ENCODE measurements at places on chromosomes 5 and 9.

DNA sequence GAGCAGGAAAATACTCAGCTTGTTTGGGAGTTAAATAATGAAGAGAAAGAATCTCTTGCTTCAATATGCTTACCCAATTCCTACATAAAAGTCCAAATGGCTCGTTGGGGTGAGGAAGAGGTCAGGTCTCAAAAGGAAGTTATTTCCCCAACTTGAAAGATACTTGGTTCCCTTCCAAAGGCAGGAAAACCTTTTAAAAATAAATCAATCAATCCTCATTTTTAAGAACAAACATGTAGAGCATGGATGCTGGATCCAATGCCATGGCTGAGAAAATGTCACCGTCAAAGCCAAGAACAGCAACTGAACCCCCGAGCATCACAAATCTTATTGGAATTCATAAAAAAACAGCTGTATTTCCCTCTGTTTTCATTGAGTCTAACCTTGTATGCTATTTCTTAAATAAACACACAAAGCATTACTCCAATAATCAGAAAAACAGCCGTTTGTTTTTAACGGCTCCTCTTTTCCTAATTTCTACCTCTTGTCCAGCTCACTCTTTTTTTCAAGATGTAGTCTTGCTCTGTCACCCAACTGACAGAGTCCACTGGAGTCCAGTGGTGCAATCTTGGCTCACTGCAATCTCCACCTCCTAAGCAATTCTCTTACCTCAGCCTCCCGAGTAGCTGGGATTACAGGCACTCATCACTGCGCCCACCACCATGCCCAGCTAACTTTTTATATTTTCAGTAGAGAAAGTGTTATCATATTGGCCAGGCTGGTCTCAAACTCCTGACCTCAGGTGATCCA, 140.7 kb downstream of the GNA14 start:
- no peak for DNase-seq

DNA sequence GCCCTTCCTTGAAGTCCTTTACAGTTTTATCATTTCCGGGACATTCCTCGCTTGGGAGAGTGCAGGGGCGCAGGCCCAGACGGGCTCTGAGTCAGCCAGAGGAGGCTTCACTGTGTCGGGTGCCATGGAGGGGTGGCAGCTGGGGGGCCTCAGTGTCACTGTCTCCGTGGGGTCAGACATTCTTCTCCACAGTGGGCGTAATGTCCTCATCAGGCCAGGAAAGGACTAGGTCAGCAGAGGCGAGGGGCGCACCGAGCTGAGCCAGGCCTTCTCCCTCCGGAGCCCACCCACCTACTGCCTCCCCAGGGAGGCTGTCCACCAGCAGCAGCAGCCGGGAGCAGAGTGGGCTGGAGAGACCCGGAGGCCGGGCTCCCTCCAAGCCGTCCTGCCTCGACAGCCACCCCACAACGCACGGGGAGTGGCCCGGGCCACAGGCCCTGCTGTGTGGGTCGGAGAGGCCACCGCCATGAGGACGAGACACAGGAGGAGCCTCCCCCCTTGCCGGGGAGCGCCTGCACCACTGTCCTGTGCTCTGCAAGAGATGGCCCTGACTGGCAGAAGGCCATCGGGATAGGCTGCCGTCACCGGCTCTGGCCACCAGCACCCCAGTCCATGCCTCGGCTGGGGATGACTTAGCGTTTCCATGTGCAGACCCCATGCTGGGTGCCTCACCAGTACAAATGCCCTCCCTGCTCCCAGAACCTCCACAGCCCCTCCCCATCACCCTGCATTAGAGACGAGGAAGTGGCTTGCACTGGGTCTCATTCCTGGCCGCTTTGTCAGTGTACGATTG, 26.5 kb downstream of the SARDH start:
- no peak for DNase-seq

DNA sequence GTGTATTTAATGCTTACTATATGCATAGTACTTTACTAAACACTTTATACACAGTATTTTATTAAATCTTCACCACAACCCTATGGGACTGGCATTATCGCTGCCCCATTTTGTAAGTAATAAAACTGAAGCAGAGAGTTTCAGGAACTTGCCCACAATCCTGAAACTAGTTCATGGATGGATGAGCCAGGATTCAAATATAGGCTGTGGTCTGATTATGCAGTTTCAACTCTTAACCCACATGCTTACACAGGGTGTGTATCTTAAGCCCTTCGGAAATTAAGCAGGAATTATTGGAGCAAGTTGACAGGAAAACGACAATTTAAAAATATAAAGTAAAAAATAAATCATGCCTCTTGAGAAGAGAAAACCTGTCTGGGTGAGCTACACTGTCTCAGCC, 109.0 kb downstream of the ATP10B start:
- DNase-seq, result no peak

GRCh38 chr5:72252574-72253155, 67.4 kb downstream of the MRPS27 start:
- DNase-seq, result no peak

- no peak for DNase-seq
These were observed 143.5 kb upstream of the MRPS30 start for GRCh38 chr5:44665101-44665701.

GRCh38 chr5:66517351-66517750, 78.8 kb upstream of the MAST4 start:
- DNase-seq, result no peak

DNA sequence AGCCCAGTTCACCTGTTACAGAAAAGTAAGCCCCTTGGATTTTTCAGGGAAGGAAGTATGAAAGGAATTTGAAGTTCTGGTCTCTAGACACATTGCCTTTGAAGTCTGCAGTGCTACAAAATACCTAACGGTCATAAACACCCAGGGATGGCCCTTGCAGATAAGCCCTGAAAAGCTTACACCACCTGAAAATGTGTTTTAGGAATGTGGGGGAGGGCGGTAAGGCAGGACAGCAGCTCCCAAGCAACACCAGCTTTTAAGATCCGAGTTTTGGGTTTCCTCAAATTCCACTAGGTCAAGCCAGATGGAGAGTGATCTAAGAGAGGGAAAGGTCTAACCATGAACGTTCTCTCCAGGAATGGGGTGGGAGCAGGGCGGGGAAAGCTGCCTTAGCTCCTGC, 114.1 kb upstream of the PANK3 start:
- DNase-seq, result no peak

DNA sequence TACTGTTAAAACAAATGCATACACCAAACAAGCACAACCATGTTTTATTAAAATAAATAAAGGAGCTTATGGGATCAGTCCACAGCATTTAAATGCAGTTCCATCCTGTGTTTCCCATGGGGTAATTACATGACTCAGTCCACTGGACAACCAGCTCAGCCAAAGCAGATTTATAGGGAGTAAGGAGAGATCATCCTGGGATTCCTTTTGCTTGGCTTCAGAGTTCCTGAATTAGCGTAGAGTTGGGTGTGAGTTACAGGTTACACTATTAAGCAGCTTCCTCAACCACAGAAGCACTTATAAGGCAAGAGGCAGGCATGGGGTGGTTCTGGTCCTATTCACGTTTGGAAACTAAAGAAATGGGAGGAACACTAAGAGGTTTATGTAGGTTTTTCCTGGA, 381.1 kb upstream of the ACTBL2 start:
- peak; percentile 82 for DNase-seq

- DNase-seq, result peak; percentile 41
These were observed 77.7 kb downstream of the HOMER1 start for GRCh38 chr5:79436224-79436623.

- DNase-seq, result peak; percentile 28
These were observed 139.8 kb upstream of the SLC30A5 start for GRCh38 chr5:68953875-68954617.

DNA sequence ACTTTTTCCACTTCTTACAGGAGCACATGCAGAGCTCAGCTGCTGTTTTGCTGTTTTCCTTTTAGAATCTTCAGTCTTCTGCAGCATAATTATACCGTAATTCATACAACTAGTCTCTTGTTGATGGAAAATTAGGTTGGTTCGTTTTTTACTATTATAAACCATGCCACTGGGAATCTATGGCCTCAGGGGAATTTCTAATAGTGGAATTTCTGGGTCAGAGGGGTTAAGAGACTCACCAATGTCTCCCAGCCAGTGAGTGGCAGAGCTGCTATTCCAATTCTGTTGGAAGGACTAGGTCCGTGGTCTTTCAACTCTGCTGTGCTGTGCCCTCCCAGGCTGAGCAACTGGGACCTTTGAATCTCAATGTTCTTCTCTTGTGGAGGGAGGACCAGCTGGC, 282.5 kb downstream of the ZSWIM6 start:
- DNase-seq, result no peak

DNA sequence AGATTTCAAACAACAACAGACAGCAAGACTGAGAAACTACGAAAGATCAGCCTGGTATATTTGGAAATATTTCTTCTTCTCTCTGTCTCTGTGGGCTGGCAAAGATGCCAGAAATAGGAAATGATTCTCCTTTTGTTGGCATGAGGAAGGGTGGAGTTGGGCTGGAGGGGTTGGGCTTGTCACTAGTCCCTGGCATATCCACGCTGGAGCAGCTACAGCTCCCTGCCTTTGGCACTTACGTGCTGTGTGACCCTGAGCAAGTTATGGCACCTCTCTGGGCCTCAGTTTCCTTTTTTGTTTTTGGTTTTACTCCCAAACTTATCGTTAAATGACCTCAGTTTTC, 354 bp upstream of the KCNMB1 start:
- DNase-seq, result no peak

DNA sequence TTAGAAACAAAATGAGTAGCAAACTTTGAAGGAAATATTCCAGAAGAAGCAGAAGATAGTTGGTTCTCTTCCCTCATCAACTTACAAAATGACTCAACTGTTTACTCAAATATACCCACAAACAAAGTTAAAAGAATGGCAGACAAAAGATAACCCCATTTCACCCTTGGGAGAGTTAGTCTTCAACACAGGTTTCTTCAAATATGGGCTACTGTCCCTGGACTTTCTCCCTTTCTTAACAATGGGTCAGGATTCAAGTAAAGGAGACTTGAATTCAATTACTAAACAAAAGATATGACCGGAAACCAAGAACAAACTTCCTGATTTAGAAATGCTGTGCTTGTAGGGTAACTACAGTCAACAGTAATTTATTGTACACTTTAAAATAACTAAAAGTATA, 14.2 kb downstream of the RFX3 start:
- DNase-seq, result no peak

- DNase-seq, result no peak
These were observed 112.3 kb upstream of the ADAMTSL1 start for GRCh38 chr9:18361646-18362045.

- no peak for DNase-seq
These were observed 82.3 kb downstream of the MACIR start for GRCh38 chr5:103340717-103341388.

- DNase-seq, result no peak
These were observed 186.3 kb upstream of the ADCY2 start for GRCh38 chr5:7209658-7210057.

GRCh38 chr5:169778622-169779596, 141.8 kb downstream of the DOCK2 start:
- no peak for DNase-seq

- DNase-seq, result no peak
These were observed 20.6 kb downstream of the LIX1 start for GRCh38 chr5:97121848-97122247.

- DNase-seq, result no peak
These were observed 970.9 kb upstream of the NUDT12 start for GRCh38 chr5:104533498-104533897.

DNA sequence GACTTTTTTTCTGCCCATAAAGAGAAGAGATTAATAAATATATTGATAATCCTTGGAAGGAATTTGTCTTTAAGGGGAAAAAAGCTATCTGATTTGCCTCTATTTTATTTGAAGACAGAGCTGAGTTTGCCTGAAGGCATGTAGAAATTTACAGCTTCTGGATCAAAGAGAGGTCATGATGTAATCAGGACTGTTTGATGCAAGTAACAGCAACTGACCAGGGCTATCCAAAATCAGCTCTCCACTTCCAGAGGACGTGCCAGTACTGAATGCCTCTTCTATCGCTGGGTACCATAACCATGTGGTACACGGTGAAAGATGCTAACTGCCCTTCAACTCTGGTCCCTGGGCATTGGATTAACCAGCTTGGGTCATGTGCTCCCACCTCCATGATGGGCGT, 90.6 kb downstream of the ZFAND5 start:
- no peak for DNase-seq

- DNase-seq, result no peak
These were observed 67.9 kb upstream of the ADAMTS2 start for GRCh38 chr5:179413086-179413690.

DNA sequence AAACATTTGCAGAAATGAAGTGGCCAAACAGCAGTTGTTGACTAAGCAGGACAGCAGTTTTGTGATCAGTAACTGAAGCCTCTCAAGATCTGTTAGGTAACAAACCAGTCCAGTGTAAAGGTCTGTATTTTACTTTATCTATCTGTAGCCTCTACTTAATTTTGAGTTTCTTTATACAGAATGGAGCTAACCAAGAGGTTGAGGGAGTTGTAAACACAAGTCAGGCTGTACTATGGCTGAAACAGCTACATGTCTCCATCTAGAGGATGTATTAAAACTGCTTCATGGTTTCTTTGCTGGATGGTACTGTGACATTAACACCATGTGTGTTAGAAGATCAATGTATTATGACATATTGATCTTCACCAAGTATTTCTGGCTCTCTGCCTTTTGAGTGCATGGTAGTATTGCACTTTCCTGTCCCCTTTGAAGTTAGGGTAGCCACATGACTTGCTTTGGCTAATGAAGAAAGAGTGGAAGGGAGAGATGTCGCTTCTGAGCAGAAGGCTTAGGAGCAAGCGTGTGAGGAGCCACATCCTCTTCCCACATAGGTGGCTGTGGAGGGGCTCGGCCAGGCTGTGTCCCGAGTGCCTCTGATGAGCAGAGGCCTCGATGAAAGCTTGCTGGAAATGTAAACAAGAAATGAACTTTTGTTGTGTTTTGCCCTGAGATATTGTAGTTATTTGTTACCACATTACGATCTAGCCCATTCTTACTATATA, 105.6 kb upstream of the PCA3 start:
- DNase-seq, result no peak

- DNase-seq, result no peak
These were observed 190.4 kb downstream of the RGS3 start for GRCh38 chr9:113653746-113654604.

- DNase-seq, result no peak
These were observed 125.9 kb downstream of the GADD45G start for GRCh38 chr9:89730715-89731114.

DNA sequence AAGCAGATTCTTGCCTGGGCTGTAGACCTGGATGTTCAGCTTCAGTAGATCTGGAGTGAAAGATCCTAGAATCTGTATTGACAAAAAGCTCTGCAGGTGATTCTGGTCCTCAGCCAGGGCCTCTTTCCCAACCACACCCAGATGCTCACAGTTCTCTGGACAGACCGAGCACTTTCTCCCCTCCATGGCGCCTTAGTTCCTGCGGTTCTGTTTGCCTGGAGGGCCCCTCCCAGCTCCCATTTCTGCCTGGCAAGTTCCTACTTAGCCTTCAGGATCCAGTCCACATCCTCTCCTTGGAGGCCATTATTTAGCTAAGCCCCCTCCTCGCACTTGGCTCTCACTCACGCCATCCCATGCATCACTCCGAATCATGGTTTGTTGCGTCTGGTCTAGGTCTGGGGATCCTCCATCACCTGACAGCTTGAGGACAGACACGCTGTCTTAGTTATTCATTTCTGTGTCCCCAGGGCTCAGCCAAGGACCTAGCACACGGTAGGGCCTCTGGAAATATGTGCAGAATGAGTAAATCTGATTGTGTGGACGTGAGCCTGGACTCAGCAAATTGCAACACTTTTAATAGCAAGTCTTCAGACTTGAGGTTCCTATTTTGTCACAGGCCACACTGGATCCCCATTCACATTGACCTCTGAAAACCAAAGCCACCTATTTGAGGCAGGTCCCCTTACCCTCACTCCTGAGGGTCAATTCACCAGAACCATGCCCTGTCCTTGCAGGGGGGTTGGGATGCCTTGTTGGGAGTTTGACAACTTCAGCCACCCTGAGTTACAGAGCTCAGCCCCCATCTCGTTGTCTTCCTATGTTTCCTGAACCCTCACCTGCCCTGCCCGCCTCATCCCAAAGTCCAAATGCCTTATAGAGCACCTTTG, 50.7 kb downstream of the COL15A1 start:
- DNase-seq, result no peak
